ENCODE measurements at places on chromosomes 4 and X. TPM values are rescaled to one million over a fixed set of nuclear protein-coding genes. Genes with fewer than 3 reads are reported as not detected.

SNCA gene
- 8.4 TPM for total RNA-seq

PAK3 gene
- total RNA-seq = not detected

GRCh38 chr4:68209003-68209402 lies 36.5 kb downstream of the TMPRSS11B start:
- no peaks in the 10 kb centered on the region for H3K27me3 ChIP-seq
- no peak overlapping the region for H3K27ac ChIP-seq
- no peak for DNase-seq
- no peaks in the 10 kb centered on the region for H3K36me3 ChIP-seq

GRCh38 chr4:173256825-173257224 lies 77.3 kb downstream of the HMGB2 start:
- H3K4me1 ChIP-seq = no peaks in the 10 kb centered on the region
- no peak for DNase-seq
- H3K4me3 ChIP-seq = no peak overlapping the region
- no peaks in the 10 kb centered on the region for H3K36me3 ChIP-seq
- H3K27ac ChIP-seq = no peak overlapping the region
- no peaks in the 10 kb centered on the region for H3K27me3 ChIP-seq

- no peaks in the 10 kb centered on the region for H3K27me3 ChIP-seq
- no peaks in the 10 kb centered on the region for H3K36me3 ChIP-seq
- H3K27ac ChIP-seq = no peak overlapping the region
- no peaks in the 10 kb centered on the region for H3K4me1 ChIP-seq
- no peak overlapping the region for H3K4me3 ChIP-seq
Observed at GRCh38 chrX:31186693-31187338, 115.0 kb upstream of the FTHL17 start.

GRCh38 chr4:137417676-137418075 lies 114.6 kb downstream of the PCDH18 start:
- H3K36me3 ChIP-seq = no peaks in the 10 kb centered on the region
- no peak overlapping the region for H3K4me3 ChIP-seq
- no peaks in the 10 kb centered on the region for H3K4me1 ChIP-seq
- DNase-seq = no peak
- no peak overlapping the region for H3K27ac ChIP-seq

DNA sequence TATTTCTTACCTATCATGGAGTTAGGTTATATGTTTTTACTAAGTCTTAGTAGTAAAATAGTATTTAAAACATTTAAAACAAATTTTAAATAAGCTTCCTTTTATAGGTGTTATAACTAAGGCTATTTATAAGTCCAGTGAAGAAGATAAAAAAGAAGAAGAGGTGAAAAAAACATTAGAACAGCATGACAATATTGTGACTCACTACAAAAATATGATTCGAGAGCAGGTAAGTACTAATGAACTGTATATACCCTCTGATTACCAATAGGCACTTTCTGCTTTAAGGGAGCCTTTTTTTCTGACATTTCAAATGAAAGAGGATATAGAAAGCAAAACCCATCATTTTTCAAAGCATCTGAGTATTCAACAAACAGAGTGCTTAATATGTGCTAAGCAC lies 76.6 kb downstream of the USO1 start:
- no peak overlapping the region for H3K4me3 ChIP-seq
- H3K27ac ChIP-seq = no peak overlapping the region
- H3K4me1 ChIP-seq = no peaks in the 10 kb centered on the region
- no peaks in the 10 kb centered on the region for H3K36me3 ChIP-seq
- DNase-seq = no peak

DNA sequence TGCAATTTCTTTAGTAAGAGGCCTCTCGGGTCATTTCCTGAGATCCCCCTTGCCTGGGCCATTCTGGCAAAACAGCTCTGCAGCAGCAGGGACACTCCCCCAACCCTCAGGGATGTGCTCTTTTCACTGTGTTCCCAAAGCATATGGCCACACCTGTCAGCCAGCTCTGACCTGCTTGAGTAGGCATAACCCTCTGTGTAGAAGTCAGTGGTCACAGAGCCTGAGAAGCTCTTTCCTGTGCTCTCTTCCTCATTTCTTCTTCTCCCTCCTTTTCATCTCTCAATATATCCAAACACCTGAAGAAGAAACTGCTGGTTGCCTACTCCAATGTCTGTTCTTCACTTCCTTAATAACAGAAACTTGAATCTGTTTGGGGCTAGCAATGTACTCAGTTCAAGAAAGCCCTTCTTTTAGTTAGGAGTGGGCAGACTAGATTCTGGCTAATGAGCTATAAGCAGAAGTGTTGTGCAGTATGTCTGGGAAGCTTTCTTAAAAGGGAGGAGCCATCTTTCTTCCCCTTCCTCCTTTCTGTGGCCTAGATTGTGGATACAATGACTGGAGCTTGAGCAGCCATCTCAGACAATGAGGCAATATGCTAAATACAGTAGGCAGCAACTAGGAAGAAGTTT lies 73.3 kb downstream of the PRPS1 start:
- no peaks in the 10 kb centered on the region for H3K4me1 ChIP-seq
- no peak for DNase-seq
- H3K27me3 ChIP-seq = no peaks in the 10 kb centered on the region

IL13RA2 gene
- not detected for total RNA-seq

CTPS2 gene
- total RNA-seq = 22.3 TPM

DNA sequence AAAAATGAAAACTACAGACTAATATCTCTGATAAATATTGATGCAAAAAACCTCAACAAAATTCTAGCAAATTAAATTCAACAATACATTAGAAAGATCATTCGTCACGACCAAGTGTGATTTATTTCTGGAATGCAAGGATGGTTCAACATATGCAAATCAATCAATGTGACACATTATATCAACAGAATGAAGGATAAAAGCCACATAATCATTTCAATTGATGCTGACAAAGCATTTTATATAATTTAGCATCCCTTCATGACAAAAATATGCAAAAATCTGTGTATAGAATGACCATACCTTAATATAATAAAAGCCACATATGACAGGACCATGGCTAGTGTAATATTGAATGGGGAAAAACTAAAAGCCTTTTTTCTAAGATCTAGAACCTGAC lies 457.2 kb upstream of the SPANXN1 start:
- H3K36me3 ChIP-seq = no peaks in the 10 kb centered on the region
- no peaks in the 10 kb centered on the region for H3K27me3 ChIP-seq
- H3K27ac ChIP-seq = no peak overlapping the region
- H3K4me3 ChIP-seq = no peak overlapping the region
- no peak for DNase-seq

DNA sequence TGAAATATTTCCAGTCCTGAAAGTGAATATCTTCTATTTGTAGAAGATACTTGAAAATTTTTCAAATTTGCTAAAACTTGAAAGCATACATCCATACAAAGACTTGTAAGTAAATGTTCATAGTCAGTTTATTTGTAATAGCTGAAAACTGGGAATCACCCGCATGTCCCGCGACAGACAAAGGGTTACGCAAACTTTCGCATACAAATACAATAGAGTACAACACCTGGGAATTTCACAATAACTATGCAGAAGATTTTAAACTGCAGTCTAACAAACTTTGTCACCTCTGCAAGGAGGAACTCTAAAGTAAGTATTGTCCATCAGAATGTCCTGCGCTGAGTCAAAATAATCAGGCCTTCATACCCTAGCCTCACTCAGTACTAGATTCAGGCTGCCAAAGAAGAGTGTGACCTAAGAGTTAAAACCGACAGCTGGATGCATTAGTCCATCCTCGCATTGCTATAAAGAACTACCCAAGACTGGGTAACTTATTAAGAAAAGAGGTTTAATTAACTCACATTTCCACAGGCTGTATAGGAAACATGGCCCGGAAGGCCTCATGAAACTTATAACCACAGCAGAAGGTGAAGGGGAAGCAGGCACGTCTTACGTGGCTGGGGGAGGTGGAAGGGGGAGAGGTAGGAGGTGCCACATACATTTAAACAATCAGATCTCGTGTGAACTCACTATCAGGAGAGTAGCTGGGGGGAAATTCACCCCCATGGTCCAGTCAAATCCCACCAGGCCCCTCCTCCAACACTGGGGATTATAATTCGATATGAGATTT lies 60.4 kb downstream of the MMRN1 start:
- no peak overlapping the region for H3K4me3 ChIP-seq
- H3K27me3 ChIP-seq = no peaks in the 10 kb centered on the region
- no peaks in the 10 kb centered on the region for H3K4me1 ChIP-seq
- no peak overlapping the region for H3K27ac ChIP-seq
- DNase-seq = no peak

- H3K36me3 ChIP-seq = no peaks in the 10 kb centered on the region
- DNase-seq = no peak
- H3K27me3 ChIP-seq = no peaks in the 10 kb centered on the region
- no peaks in the 10 kb centered on the region for H3K4me1 ChIP-seq
Observed at GRCh38 chrX:32483534-32484136, 727.7 kb downstream of the DMD start.

DNA sequence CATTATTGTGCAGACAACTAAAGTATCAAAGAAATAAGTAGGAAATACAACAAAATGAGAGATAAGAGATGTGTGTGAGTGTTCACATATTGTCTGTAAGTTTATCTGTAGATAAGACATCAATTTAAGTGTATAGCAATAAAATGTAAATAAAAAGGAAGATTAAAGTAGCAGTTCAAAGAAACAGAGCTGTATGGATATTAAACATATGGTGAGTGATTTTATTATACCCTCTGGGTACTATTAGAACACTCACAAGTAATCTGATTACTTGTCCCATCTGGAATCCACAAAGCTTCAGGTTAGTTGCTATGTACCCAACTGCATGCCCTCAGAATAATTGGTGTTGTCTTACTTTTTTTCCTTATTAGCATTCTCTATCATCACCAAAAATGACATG lies 747.9 kb upstream of the ADGRL3 start:
- H3K4me1 ChIP-seq = no peaks in the 10 kb centered on the region
- no peak for DNase-seq
- H3K4me3 ChIP-seq = no peak overlapping the region
- H3K27me3 ChIP-seq = no peaks in the 10 kb centered on the region
- H3K27ac ChIP-seq = no peak overlapping the region
- H3K36me3 ChIP-seq = no peaks in the 10 kb centered on the region

DNA sequence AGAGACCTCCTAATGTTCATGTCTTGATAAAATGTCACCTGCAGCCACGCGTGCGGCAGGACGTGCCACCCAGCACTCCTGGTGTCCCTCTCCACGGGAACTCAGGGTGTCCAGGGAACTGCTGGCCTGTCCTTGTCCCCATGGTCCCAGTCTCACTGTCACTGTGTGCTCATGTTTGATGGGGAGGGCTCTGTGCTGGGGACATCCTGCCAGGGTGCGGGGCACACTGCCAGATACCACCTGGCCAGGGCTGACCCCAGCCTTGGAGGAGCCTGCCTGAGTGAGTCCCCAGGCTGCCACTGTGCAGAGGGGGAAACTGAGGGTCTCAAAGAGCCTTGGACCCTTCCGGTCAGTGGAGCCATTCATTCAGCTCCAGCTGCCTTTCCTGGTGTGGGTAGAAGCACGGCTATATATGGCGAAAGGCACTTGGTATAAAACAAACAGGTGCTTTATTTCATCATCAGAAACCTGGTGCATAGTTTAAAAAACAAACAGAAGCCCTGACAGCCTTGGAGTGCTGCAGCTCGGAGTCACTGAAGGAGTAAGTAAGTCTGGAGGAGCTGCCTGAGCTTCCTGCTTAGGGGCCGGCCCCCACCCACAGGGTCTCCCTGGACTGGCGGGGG lies 33.0 kb downstream of the NOP14 start:
- DNase-seq = peak; percentile 42
- H3K27ac ChIP-seq = no peak overlapping the region
- H3K4me3 ChIP-seq = no peak overlapping the region
- no peaks in the 10 kb centered on the region for H3K36me3 ChIP-seq

CNKSR2 gene
- total RNA-seq = not detected

GRCh38 chr4:23134331-23134730 lies 441.6 kb downstream of the GBA3 start:
- H3K4me1 ChIP-seq = no peaks in the 10 kb centered on the region
- no peak overlapping the region for H3K27ac ChIP-seq
- no peaks in the 10 kb centered on the region for H3K27me3 ChIP-seq
- no peak for DNase-seq
- H3K36me3 ChIP-seq = no peaks in the 10 kb centered on the region
- no peak overlapping the region for H3K4me3 ChIP-seq

GRCh38 chr4:47641755-47642154 lies 156.7 kb downstream of the ATP10D start:
- H3K4me3 ChIP-seq = no peak overlapping the region
- H3K27me3 ChIP-seq = no peaks in the 10 kb centered on the region
- H3K4me1 ChIP-seq = no peaks in the 10 kb centered on the region

- H3K36me3 ChIP-seq = no peaks in the 10 kb centered on the region
- no peak overlapping the region for H3K4me3 ChIP-seq
- H3K27ac ChIP-seq = no peak overlapping the region
- no peaks in the 10 kb centered on the region for H3K27me3 ChIP-seq
Observed at GRCh38 chrX:96909291-96909690, 25.6 kb downstream of the RPA4 start.

GRCh38 chrX:24561121-24561520 lies 86.0 kb downstream of the PCYT1B start:
- no peaks in the 10 kb centered on the region for H3K4me1 ChIP-seq
- DNase-seq = no peak
- H3K4me3 ChIP-seq = no peak overlapping the region
- H3K27me3 ChIP-seq = no peaks in the 10 kb centered on the region
- no peak overlapping the region for H3K27ac ChIP-seq

GRCh38 chr4:172818901-172819300 lies 349.7 kb upstream of the GALNT7 start:
- no peak for DNase-seq
- no peak overlapping the region for H3K4me3 ChIP-seq
- no peaks in the 10 kb centered on the region for H3K36me3 ChIP-seq

DNA sequence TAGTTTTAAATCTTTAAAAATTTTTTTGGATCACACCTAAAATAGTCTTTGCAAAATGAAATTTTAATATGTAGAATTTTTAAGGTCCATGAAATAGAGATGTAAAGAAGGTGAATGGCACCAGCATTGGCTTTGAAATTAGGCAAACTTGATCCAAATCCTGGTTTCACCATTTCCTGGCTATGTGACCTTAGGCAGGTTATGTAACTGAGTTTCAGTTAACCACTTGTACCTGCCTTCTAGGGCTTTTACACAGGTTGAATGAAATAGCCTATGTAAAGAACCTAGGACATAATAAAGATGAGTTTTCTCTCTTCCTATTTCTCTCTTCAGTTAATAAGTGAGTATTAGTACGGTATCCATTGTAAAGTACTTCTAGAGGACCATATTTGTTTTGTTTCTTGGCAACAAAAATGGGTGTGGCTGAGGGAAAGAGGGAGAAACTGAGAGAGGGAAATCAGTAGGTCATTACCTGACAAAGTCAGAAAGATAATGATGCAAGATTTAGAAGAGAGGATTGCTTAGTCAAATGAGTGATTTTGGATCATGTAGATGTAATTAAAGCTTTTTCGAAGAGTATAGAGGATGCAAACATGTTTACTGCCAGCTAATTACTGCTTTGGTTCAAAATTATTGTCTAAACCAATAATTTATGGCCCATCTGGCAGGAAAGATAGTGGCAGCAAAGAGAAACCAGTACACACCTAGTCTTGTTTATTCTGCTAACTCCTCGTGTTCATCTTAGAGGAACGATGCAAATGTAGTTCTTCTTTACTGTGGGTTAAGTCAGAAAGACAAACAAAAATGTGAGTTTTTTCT lies 81.9 kb downstream of the PDLIM5 start:
- DNase-seq = no peak
- H3K36me3 ChIP-seq = no peaks in the 10 kb centered on the region
- peak overlapping the region; percentile 74 for H3K27ac ChIP-seq

- no peak for DNase-seq
- H3K36me3 ChIP-seq = no peaks in the 10 kb centered on the region
- no peaks in the 10 kb centered on the region for H3K27me3 ChIP-seq
- no peaks in the 10 kb centered on the region for H3K4me1 ChIP-seq
Observed at GRCh38 chr4:103719105-103719829, 518 bp downstream of the TACR3 start.

Measured in Caco-2 (cell line).